ENCODE measurements at places on chromosomes 13 and 19. TPM values are rescaled to one million over a fixed set of nuclear protein-coding genes. Genes with fewer than 3 reads are reported as not detected.

- peak; percentile 19 for DNase-seq
Observed at GRCh38 chr13:20654156-20654555, 49.3 kb upstream of the IL17D start.

- no peak for DNase-seq
Observed at GRCh38 chr13:30477346-30478195, 11.8 kb upstream of the HMGB1 start.

DNA sequence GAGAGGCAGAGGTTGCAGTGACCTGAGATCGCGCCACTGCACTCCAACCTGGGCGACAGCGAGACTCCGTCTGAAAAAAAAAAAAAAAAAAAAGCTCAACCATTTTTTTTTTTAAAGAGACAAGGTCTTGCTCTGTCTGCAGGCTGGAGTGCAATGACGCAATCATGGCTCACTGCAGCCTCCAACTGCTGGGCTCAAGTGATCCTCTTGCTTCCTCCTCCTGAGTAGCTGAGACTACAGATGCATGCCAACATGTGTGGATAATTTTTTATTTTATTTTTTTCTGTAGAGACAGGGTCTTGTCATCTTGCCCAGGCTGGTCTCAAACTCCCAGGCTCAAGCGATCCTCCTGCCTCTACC, 10.3 kb downstream of the EHD2 start:
- peak; percentile 67 for DNase-seq

- no peak for DNase-seq
Observed at GRCh38 chr13:86731987-86732386, 932.8 kb upstream of the SLITRK6 start.

- no peak for DNase-seq
Observed at GRCh38 chr13:44052780-44053184, 173.1 kb downstream of the LACC1 start.

- no peak for DNase-seq
Observed at GRCh38 chr19:56321254-56321988, 6.8 kb upstream of the ZSCAN5A start.

DNA sequence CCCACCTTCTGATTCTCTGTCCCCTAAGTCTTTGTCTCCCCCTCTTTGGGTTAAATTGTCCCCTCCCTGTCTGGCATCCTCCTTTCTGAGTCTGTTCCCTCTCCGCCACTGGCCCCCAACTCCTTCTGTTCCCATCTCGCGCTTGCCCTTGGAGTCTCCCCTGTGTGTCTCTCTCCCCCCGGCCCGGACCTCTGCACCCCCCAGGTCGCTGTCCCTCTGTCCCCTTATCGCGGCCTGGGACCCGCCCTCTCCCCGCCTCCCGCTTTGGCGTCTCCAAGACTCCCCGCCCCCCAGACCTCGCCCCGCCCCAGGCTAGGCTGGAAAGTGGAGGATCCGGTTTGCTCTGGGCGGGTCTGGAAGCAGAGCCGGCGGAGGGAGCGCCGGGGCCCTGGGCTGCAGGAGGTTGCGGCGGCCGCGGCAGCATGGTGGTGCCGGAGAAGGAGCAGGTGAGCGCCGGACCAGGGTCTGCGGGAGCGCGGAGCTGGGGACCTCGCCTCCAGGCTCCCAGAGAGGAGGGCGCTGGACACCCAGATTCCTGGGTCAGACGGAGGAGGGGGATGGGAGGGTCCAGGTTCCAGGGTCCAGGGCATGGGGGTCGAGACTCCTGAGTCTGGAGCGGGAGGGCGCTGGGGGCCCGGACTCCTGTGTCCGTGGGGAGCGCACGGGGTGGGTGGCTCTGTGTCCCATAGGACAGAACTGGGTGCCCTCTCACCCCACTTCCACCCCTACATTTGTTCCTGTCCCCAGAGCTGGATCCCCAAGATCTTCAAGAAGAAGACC, at the start of gene TRPM4:
Gene TRPM4 (plus strand): TSS at position 348 of the 780 bp plus-strand sequence. CDS start 75 bp downstream, at position 423.
- DNase-seq: no peak

GRCh38 chr13:112452380-112453206, 76.4 kb downstream of the SPACA7 start:
- no peak for DNase-seq

DNA sequence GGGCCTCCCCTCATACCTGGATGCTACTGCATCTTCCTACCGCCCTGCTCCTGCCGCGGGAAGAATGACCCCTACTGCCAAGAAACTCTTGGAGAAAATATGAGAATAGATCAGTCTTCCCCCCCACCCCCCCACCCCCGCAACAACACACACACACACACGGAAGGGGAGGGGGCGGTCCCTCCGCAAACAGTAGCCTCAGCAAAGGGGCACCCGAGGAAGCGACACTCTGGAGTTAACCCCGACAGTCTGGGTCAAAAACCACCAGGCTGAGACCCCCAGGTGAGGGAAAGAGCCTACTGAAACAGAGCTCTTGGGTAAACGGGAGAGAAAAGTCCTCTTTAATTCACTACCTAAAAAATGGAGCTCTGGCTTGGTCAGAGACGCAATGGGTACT, 1.2 kb downstream of the MED26 start:
- DNase-seq: no peak

DNA sequence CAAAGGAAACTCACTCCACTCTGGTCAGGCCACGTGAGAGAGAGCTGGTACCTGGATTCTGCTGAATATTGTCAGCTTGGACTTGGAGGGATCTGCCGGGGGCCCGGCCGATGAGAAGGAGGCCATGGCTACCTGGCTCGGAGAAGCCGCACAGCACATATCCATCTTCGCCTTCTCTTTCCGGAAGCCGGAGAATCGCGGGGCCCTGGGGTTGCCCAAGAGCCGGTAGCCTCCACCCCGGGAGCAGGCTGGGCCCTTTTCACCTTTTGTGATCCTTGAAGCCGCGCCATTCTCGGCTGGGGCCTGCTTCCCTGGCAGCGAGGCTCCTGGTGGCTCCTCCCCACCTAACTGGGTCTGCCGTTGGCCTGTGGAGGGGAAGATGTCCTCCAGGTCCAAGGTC, 28.9 kb downstream of the ZNF541 start:
- no peak for DNase-seq

DNA sequence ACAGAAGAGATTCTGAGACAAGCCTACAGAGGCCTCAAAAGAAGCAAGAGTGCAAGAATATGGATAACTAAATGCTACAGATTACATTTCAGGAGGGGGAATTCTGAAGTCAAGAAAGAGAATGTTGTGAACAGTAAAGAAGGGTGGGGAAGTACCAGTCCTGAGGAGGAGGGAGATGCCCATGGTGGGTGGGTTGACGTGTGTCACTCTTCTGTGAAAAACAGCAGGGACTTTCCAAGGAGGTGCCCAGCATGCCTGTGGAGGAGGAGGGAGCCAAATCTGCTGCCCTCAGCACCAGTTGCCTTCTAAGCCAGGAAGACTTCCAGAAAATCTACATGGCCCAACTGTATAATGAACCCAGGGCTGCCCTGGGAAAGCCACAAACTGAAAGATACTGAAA, 87.7 kb downstream of the SGCG start:
- DNase-seq: no peak

- DNase-seq: no peak
Observed at GRCh38 chr19:55277494-55277893, 2.4 kb downstream of the HSPBP1 start.

GRCh38 chr13:70623239-70623638, 515.0 kb upstream of the KLHL1 start:
- DNase-seq: no peak

DNA sequence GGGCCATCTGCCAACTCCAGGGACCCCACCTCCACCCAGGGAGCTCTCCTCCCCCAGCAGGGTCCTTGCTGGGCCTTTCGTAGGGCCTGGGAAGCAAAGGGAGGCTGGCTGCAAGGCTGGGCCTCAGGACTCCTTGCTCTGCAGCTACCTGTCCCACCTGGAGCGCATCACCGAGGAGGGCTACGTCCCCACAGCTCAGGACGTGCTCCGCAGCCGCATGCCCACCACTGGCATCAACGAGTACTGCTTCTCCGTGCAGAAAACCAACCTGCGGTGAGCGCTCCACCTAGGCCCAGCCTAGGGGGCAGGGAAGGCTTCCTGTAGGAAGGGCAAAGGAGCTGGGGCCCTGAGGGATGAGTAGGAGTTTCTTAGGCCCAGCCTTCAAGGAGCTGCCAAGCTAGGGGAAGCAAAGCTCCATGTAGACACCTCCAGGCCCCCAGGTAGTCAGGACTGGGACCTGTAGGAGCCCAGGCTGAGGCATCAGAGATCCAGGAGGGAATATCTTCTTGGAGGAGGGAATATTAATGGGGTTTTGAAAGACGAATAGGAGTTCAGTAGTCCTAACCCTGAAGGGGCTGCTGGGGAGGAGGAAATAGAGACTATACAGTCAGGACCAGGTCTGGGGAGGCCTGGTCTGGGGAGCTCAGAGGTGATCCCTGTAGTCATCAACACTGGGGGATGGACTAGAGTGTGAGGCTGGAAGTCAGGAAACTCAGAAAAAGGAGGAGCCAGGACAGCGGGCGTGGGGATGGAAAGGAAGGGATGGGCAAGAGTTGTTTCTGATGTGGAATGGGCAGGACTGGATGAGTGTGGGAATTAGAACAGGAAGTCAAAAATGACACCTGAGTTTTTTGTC, 16.0 kb downstream of the GNA15 start:
- peak; percentile 38 for DNase-seq

GRCh38 chr19:4068047-4068966, 1.6 kb upstream of the ZBTB7A start:
- DNase-seq: no peak

GRCh38 chr13:92461831-92462230, 764.8 kb upstream of the GPC6 start:
- DNase-seq: no peak

PROZ gene
- not detected for total RNA-seq

FSD1 gene
- 61.1 TPM for total RNA-seq

NLRP9 gene
- not detected for total RNA-seq

ELF1 gene
- 6.9 TPM for total RNA-seq

STARD13 gene
- 9.0 TPM for total RNA-seq

ZNF536 gene
- not detected for total RNA-seq
